Panc1 (cell line): ENCODE measurements at places on chromosomes 1 and 21.

GRCh38 chr1:242872521-242872920 lies 348.0 kb upstream of the PLD5 start:
- no peak for DNase-seq

GRCh38 chr1:84724128-84724860 lies 34.0 kb upstream of the SSX2IP start:
- DNase-seq = peak; percentile 27

GRCh38 chr1:156775799-156776198 lies 8.5 kb downstream of the PRCC start:
- no peak for DNase-seq

GRCh38 chr21:39347537-39347936 lies 1.4 kb downstream of the HMGN1 start:
- no peak for DNase-seq

DNA sequence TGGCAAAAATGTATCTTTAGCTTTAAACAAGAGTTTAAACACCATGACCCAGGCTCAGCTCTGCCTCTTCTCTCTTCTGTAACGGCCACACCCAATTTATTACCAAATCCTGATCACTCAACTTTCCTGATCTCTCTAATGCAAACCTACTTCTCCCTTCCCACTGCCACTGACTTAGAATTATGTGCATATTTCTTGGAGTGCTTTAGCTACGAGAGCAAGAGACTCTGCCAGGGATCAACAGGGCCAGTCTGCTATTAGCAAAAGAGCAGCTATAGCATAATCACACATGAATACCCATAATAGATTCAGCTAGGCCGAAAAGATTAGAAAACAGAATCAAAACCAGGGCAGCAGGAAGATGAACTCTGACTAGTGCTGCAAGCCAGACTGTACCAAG lies 215.5 kb downstream of the MRPL39 start:
- DNase-seq = no peak

GRCh38 chr21:35178827-35179226 lies 129.7 kb upstream of the RUNX1 start:
- DNase-seq = peak; percentile 32

DNA sequence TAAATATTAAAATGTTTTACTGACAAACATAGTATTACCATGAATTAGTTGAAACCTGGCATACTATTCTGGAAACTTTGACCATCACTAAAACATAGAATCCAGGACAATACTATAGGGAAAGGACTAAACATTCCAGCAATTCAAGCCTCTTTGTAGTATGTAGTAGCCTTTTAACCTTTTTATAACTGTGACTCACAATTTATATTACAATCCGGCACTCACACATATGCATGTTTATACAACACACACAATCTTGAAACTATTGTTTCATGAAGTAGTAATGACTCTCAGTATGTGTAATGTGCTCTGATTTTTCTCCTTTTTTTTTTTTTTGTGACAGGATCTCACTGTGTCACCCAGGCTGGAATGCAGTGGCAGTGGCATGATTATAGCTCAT lies 64.3 kb downstream of the ANKRD13C start:
- no peak for DNase-seq

GRCh38 chr1:43337588-43337987 lies at the start of gene MPL:
MPL (plus strand) TSS chr1:43337818; CDS start chr1:43337849, 31 bp downstream.
- no peak for DNase-seq
